Esophagus squamous epithelium (tissue), 5 donors: ENCODE measurements at places on chromosomes 16 and 17.

DNA sequence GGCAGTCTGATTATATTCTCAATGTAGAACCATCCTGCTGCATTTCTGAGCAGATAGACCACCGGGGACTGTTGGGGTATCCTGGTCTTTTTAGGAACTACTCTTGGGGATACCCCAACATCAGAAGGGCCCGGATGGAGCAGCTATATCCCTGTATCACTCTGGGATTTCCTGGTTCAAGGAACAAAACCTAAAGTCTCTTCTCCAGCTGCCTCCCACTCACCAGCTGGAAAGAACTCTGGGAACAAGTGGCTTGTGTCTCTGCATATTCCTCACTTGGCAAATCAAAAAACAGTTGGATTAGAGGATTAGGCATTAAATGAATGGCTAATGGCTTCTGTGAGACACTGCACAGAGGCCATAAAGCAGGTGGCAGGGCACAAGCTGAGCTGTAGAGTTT, 62.3 kb upstream of the HS3ST2 start:
- DNase-seq, result no peak

DNA sequence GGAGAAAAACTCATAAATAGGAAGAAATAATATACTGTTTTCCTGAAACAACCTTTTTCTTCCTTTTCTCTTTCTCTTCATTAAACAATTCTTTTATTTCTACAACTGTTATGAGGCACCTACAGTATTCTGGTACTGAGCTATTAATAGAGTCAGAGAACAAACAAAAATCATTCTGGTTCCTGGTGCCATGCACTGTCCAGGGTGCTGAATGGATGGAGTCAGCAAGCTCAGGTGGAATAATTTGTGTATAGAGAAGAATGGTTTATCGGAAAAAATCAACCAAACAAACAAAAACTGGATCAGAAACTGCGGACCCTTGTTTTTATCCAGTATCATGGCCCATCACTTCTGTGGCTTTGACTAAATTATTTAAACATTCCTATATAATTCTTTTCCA, 430.3 kb upstream of the GOT2 start:
- DNase-seq, result no peak

- DNase-seq, result no peak
Measured at GRCh38 chr16:11169641-11170040, 86.4 kb downstream of the SOCS1 start.

GRCh38 chr16:69626256-69626655, 60.5 kb downstream of the NFAT5 start:
- DNase-seq, result no peak

DNA sequence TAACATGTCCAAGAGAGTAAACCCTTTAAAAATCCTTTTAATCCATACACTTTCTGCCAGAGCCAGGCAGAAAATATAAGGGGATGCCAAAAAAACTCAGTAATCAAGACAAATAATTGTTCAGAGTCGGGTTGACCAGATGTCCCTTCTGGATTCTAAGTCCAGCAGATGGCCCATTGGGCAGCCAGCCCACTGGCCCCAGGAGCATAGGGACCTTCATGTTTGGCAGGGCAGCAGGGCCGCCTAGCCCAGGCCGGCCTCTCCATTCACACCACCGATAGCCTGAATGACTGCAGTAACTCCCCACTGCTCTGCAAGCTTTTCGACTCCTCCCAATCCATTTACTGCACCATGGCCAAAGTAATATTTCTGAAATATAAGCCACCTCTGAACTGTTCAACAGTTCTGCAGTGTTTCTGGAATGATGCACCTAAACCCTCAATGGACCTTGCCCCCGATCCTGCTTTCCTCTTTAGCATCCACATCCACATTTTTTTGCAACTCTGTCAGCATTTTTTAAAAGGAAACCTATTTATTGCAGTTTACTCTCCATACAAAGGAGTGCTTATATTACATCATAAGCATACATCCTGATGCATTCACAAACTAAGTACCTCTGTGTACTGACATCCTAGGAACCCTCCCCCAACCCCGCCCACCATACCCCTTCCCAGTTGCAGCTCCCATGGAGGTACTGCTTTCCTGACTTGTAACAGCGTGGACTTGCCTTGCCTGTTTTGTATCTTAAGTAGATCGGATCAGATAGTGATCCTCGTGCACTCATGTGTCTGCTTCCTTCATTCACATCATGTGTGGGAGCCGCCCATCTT, 46.4 kb downstream of the LDHD start:
- no peak for DNase-seq

GRCh38 chr17:4540224-4540651, 14.9 kb downstream of the MYBBP1A start:
- no peak for DNase-seq

DNA sequence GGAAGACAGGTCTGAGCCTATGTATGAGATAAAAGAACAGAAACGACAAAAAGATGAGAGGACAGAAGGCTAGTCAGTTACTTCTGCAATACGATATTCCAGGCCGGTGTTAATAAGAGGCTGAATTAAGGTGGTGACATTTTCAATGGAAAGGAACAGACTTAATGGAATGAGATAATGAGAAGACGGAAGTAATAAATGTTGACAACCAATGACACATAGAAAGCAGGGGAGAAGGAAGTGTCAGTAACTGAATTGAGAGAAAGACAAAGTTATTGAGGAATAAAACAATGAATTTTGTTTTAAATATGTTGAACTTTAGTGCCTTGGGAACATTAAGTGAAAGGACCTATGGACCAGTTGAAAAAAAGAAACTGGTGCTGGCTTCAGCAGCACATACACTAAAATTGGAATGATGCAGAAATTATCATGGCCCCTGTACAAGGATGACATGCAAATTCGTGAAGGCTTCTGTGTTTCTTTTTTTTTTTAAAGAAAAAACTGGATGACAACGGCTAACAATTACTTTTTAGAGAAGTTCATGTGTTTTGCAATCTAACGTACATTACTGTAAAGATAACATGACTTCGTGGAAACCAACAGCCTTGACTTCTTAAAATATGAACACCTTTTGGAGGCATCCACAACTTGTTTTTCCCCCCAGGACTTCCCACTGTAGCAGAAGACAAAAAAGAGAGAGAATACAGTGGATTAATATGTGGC, 18.5 kb upstream of the CPD start:
- DNase-seq, result no peak
